GM06990 (cell line): ENCODE measurements at places on chromosomes 3 and 15.

- no peak for DNase-seq
Measured at GRCh38 chr3:29236146-29236840, 44.6 kb upstream of the RBMS3 start.

DNA sequence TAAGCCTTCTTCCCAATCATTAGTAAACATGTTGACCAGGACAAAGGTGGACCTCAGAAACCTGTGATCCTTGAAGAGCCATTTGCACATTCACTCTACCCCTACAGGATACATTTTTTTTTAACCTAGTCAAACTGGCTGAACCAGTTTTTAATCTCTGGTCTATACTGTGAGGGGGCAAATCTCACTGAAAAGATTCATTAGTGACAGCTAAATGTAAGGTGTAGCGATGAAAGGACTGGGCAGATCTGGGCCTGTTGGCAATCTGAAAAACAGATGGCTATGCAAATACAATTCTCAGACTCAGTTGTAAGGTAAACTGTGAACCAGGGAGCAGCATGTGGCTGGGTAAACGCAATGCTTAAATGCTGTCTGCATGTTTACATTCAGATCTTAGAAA is 75.6 kb upstream of the SNTN start:
- no peak for DNase-seq

DNA sequence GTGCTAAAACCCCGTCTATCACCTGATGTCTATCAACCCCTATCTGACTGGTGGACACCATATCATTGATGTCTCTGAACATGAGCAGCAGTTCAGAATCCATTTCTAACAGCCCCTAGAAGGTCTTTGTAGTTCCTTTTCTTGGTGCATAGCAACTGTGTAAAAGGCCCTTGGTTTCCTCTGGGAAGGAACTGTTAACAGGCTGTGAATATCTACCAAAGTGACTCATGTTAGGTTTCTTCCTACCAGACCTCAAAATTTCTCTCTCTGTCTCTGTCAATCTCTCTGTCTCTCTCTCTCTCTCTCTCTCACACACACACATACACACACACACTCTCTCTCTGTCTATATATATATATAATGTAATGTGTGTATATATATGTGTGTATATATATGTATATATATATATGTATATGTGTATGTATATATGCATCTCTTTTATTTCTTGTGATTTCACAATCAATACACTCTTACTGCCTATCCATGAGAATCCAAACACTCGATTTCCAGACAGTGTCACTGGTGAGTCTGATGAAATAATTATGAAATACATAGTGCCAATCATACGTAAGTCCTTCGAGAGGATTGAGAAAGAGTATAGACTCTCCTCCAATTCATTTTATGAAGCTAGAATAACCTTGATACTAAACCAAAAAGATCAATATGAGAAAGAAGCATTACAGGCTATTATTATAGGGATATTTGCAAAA is 335.9 kb upstream of the SLCO3A1 start:
- no peak for DNase-seq

GRCh38 chr3:37094636-37095035 is 79.7 kb downstream of the LRRFIP2 start:
- DNase-seq: no peak

DNA sequence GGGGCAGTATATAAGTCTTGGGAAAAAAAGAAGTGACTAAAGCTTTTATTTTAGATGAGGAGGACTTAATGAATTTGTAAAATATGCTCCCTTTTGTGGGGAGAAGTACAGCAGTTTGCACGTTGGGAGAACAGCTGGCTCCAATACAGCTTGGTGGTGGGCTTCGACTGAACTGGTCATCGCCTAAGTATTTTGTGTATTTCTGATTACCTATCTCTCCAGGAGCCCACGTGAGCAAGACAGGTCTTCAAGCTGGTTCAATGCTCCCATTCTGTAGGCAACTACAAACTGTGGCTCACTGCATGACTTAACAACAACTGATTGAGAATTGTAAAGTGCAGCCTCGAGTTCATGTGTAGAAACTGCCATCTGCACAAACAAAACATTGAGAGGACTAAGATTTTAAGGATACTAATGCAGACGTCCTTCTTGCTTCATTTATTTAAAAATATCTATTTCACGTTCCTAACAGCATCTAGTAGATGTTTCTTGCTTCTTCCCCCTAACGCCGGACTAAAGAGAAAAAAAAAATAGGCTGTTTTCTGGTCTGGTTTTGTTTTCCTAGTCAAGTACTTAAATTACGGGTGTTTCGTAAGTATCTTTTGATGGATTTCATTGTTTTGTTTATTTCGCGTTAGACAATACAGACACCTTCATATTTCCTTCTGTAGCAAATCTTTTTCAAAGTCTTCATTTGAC is 1.4 kb upstream of the GREM1 start:
- no peak for DNase-seq

DNA sequence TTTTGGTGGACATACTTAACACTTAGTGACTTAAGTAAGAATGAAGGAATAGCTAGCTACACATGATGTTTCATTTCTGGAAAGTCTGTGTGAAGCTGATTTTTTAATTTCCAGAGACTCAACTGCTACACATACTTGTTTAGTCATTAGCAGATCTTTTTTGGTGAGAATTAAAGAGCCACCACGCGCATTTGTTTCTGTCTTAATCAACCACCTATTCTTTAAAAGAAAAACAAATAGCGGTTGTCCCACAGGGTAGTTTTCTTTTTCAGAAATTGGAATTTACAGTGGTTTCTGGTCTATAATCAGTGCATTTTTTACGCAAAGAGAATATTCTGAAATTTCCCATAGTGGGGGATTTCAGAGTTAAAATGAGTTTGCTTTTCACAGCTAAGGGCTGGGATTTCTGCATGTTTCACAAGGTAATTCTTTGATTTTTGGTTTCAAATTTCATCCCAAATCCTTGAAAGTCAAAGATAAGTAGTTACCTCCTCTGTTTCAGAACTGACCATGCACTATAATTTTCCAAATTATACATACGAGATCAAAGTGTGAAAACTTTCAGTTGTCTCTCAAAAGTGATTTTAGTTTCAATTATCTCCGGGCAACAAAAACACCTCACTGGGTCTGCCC is 631.0 kb upstream of the GRM7 start:
- DNase-seq: peak; percentile 38

DNA sequence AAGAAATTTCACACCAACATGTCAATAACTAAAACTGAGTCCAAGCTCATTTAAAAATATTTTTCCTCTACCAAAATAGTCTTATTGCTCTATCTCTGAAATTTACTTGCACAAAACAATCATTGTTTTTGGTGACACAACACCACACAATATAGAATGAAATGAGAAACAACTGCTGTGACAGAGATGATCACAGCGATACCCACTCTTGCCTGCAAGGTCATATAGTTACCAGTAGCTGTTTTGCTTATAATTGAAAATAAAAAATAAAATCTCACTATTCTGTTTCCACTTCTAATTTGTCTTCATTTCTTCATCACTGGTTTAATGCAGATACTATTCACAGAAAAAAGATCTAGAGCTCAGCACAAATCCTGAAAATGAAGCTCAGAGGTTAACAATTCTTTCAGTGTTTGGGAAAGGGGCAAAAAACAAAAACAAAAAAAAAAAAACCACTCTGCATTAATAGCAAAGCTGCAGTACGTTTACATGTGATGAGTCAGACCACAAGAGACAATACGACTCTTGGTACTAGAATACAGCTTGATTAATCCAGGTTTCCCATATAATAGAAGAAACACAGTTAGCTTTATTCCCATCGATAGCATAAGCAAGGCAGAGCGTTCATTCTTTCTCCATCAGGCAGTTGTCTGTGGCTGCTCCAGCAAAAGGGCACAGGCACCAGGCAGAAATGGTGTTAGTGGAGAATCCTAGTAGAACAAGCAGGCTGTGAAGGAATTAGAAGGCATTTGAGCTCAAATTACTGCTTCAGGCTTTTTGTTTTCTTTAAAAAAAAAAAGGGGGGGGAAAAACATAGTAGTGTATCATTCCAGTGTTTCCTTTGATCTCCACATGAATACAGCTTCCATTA is 773 bp downstream of the ANKRD28 start:
- DNase-seq: no peak

- DNase-seq: no peak
Measured at GRCh38 chr15:71705151-71705550, 105.2 kb upstream of the NR2E3 start.

DNA sequence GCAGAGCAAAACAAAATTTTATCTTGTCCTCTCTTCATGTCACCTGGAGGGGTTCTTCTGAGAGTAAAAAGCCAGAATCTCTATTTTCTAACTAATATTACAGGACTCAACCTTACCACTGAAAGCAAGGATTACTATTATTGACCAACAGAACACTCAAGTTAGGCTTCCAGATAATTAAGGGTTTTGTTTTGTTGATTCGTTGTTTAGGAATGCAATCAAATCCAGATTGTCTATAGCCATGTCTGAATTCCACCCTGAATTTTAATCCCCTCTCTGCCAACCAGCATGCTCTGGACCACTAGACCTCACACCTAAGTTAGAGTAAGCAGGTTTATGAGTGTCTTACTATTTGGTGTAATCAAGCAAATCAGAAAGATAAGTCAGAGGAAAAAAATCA is 90.7 kb downstream of the PEAK1 start:
- DNase-seq: no peak

DNA sequence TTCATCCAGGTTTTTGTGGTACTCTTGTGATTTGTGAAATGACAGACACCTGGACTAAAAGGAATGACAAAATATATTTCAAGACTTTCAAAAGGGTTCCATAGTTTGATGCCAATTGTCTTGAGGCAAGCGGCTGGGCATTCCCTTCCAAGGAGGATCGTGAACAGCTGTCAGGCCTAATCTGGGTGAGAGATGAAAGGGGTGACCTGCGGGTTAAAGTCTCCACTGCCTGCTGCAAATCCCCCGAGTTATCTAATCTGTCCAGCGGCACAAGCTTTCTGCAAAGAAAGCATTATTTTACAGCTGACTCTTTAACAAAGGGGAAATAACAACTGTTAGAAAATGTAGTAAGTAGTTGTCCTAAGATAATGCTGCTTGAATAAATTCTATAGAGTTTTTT is 128.7 kb upstream of the MB21D2 start:
- DNase-seq: no peak

- DNase-seq: no peak
Measured at GRCh38 chr3:99470841-99471240, 167.6 kb upstream of the COL8A1 start.

GRCh38 chr15:42728560-42728959 is 8.4 kb downstream of the CDAN1 start:
- no peak for DNase-seq

GRCh38 chr3:24110051-24110450 is 165.0 kb downstream of the NR1D2 start:
- no peak for DNase-seq

DNA sequence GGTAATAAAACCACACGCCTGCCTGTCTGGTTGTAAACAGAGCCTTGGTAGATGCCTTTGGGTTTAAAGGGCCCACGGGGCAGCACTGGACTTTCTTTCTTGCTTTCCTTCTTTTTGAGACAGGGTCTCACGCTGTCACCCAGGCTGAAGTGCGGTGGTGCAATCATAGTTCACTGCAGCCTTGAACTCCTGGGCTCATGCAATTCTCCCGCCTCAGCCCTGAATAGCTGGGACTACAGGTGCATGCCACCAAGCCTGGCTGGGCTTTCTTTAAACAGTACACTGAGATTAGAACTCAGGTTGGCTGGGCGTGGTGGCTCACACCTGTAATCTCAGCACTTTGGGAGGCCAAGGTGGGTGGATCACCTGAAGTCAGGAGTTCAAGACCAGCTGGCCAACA is 42.2 kb downstream of the POC1A start:
- no peak for DNase-seq

DNA sequence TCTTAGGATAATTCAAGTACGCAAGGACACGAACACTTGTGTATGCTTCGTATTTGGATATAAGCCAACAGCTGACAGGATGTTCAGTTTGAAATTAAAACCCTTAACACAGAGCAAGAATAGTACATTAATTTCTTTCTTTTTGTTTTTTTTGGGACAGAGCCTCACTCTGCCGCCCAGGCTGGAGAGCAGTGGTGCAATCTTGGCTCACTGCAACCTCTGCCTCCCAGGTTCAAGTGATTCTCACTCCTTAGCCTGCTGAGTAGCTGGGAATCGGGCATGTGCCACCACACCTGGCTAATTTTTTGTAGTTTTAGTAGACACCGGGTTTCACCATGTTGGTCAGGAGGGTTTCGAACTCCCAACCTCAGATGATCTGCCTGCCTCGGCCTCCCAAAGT is 32.4 kb downstream of the TOMM70 start:
- DNase-seq: no peak

DNA sequence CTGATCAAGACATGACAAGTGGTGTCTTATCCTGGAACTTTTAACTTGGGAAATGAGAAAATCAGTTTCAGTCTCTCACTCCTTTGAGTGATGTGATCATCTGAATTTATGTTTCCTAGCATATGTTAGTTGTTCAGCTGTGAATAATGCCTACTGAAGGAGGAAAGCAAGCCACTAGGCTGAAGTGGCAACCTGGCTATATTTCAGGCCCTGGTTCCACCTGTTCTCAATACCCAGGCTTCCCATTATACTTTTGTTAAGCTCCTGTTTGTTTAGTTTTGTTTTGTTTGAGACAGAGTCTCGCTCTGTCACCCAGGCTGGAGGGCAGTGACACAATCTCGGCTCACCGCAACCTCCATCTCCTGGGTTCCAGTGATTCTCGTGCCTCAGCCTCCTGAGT is 243.8 kb downstream of the ALCAM start:
- no peak for DNase-seq

GRCh38 chr3:139987908-139988307 is 52.9 kb downstream of the CLSTN2 start:
- DNase-seq: no peak

- DNase-seq: no peak
Measured at GRCh38 chr15:76286271-76286879, 24.9 kb downstream of the ETFA start.

DNA sequence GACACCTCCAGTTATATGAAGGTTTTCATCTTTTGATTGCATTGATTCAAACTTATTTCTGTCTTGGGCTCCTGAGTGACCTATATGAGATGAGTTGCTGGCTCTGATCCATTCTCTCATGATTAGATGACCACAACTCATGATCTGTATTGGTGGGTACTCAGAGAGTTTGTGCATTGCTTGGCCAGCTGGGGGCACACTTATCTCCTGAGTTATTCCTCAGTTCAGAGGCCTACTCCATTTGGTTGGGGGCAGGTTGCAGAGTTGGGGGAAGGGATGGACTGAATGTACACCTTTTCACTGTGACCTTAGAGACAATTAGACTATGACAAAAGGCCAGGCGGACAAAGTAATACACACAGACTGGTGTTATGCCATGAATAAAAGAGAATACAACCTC is 166.2 kb upstream of the SEMA6D start:
- no peak for DNase-seq

GRCh38 chr15:38652998-38653397 is 88.4 kb upstream of the RASGRP1 start:
- no peak for DNase-seq

GRCh38 chr3:21484828-21485144 is 266.2 kb downstream of the ZNF385D start:
- no peak for DNase-seq

DNA sequence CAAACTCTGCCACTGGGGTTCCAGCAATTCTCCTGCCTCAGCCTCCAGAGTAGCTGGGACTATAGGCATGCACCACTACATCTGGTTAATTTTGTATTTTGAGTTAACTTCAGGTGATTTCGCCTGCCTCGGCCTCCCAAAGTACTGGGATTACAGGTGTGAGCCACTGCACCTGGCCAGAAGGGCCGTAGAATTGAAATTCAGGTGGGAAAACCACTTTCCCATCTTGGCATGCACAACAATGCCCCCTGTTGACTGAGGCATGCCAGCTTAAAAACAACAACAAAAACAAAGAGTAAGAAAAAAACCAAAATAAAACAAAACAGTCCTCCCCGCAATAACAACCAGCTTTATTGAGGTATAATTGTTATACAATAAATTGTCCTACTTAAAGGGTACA is 32.6 kb upstream of the RAB11A start:
- no peak for DNase-seq
